NCI-H1930 (cell line): ENCODE measurements at places on chromosomes 6 and 20.

DNA sequence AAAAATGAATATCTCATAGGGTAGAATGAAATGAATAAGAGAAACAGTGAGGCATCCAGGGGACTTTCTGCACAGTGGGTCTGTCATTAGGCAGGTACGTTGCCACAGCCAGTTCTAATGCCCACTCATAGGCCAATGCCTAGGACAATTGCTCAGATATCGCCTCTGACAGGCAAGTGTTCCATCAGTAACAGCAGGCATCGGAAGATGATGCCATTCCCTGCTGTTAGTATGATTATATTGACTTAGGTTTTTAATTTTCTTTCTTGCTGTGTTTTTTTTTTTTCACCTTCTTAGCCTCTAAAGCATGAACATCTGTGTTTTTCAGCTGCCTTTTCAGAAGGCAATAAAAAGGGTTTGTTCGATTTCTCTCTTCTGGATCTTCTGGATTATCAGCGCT lies 90.7 kb downstream of the PRL start:
- DNase-seq = no peak

GRCh38 chr20:3330046-3330741 lies 77.3 kb downstream of the DNAAF9 start:
- DNase-seq = no peak

- DNase-seq = no peak
Observed at GRCh38 chr20:43835944-43836508, 78.6 kb upstream of the TOX2 start.

- DNase-seq = no peak
Observed at GRCh38 chr20:16747291-16747811, 807 bp upstream of the OTOR start.

DNA sequence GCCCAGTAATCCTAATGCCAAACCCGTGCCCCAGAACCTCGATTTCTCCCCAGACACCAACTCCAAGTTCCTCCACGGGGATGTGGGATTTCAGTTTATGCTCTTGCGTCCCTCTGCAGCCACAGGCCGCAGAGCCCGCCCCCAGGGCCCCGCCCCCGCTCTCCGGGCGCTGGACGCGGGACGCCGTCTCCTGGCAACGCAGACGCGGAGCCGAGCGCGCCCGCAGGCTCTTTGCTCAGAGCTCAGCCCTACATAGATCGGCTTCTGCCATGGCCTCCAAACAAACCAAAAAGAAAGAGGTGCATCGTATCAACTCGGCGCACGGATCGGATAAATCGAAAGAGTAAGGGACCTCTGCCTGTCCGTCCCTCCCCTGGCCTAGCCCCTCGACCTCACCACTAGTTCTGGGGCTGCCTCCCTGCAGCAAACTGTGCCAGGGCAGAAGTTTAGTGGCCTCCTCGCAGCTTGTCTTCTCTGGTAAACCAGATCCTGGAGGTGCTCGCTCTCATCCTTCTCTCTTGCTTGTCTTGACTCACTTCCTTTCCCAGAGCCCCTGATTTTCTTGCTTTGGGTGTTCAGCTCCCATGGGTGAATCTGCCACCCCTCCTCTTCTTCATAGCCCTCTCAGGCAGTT lies at the start of gene ADGB:
Gene ADGB, plus strand, starts transcription at position 201 of the 634 bp plus-strand sequence. Its CDS starts 69 bp downstream, at position 270.
- DNase-seq = peak; percentile 2

DNA sequence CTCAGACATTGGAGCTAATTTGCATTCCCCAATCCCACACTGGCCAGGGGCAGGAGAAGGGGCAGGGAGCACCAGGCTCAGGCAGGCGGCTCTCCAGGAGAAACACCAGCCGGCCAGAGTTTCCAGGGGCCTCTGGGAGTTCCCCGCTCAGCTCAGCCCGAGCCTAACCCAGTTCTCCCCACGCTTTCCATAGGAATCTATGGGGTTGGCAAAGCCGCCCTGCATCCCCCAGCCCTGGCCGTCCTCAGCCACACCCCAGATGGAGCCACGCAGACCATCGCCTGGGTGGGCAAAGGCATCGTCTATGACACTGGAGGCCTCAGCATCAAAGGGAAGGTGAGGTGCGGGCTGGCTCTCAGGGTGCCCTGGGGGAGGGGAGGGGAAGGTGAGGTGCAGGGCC lies 8.2 kb downstream of the NPEPL1 start:
- DNase-seq = no peak

GRCh38 chr6:56720882-56721281 lies 78.2 kb upstream of the DST start:
- DNase-seq = no peak

DNA sequence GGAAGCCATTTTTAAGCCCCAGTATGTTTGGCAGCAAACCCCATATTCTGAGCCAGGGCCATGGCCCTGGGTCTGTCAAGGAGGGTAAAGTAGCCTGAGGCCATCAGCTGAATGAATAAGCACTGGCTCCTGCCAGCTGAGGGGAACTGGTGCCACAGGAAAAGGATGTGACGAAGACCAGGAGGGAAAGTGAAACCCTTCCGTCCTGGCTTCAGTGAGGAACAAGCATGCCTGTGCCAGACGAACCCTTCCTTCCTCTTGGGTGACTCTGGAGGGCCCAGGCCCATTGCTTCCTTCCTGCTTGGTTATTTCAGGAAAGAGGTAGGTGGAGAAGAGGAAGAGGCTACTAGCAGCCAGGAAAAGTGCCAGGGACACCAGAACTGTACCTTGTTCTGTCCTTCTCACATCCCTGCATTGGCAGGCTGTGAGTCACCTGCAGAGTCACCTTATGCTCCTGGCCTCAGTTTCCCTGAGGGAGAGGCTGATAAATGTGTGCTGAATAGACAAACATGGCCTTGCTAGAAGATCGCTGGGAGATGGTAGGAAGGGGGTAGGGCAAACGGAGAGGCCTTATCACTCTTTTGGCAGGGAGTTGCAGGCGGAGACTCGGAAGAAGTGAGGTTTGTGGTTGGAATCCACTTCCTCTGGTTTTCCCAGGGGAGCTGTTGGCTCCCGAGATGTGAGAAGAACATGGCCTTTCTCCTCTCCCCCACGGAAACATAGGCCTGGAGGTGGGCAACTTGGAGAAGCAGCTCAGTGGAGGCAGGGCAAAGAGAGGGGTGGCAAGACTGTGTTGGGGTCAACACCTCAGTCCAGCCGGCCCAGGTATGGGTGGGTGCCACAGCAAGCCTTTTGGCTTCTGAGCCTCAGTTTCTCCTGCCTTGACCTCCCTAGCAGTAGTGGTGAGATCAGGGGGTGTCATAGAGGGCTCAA lies 37.4 kb downstream of the COX4I2 start:
- DNase-seq = no peak

GRCh38 chr20:16220826-16221225 lies 352.4 kb downstream of the KIF16B start:
- DNase-seq = no peak

DNA sequence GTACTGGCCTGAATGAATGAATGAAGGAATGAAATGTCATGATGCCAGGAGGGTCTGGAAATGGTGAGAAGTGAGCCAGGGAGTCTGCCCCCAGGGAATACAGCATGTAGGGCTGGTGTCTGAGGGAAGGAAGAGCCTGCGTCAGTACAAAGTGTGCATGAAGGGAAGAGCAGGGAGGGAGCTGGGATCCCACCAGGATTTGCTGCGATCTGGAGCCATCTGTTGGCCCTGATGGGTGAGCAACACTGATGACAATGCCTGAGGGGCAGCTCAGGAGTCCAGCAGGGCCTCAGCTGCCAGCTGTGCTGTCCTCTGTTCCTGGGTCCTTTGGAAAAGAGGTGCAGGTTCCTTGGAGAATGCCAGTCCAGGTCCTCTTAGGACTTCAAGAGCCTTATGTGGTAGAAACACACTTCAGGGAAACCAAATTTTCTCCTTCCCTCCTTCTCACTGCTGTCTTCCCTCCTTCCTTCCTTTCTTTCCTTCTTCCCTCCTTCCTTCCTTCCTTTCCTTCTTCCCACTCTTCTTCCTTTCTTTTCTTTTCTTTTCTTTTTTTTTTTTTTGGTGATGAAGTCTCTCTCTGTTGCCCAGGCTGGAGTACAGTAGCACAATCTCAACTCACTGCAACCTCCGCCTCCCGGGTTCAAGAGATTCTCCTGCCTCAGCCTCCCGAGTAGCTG lies 11.5 kb downstream of the BPI start:
- DNase-seq = peak; percentile 24

DNA sequence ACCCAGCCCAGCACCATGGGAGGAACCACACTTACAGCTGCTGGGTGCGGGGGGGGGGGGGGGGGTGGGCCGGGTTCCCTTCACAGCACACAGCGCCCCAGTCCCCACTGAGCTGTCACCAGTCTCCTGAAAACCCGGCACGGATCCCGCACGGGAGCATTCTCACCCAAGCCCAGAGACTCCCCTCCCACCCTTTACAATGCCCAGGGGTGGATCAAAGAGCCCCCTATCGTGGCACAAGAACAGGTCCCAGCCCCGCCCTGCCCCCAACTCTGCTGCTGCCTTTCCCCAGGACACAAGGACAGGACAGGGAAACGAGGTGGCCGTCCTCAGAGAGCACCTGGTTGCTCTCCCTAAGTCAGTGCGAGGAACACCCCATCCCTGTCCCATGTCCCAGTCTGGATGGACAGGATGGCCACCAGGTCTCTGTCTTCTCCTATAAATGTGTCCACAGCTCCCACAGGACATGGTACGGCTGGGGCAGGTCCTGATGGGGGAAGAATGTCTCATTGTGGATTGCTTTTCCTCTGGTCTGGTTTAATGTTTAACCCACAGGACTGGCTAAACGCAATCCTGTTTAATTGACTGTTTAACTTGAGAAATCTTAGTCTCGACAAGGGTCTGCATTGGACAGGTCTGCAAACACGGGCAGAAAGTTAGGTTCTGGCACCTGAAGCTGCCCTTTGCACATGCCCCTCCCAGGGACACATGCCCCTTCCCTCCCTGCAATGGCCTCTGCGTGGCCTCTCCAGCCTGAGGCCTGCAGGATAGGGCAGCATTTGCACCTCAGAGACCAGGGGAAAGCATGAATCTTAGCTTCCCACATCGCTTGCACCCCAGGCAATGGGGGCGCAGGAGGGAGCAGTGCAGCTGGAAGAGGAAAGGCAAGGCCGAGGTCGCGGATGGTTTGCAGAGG lies 45.3 kb downstream of the DACT2 start:
- no peak for DNase-seq

- no peak for DNase-seq
Observed at GRCh38 chr20:25022680-25023079, 30.1 kb upstream of the APMAP start.

DNA sequence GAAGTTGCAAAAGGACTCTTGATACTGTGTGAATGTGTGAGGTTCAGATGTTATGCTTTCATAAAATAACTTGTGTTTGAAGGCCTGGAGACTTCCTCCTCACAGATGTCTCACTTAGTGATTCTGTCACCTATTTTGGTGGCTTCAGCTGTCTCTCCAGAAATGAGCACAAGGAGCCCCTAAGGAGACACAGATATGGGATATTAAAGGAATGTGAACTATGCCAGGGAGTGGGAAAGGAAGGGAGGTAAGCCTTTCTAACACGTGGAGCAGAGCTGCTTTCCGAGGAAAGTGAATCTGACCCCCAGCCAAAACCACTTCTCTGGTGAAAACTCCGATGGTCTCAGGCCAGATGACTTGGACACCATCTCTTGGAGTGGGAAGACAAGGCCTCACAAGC lies 10.5 kb upstream of the FOXO3 start:
- DNase-seq = no peak

GRCh38 chr6:100456141-100456907 lies 8.4 kb downstream of the SIM1 start:
- no peak for DNase-seq

DNA sequence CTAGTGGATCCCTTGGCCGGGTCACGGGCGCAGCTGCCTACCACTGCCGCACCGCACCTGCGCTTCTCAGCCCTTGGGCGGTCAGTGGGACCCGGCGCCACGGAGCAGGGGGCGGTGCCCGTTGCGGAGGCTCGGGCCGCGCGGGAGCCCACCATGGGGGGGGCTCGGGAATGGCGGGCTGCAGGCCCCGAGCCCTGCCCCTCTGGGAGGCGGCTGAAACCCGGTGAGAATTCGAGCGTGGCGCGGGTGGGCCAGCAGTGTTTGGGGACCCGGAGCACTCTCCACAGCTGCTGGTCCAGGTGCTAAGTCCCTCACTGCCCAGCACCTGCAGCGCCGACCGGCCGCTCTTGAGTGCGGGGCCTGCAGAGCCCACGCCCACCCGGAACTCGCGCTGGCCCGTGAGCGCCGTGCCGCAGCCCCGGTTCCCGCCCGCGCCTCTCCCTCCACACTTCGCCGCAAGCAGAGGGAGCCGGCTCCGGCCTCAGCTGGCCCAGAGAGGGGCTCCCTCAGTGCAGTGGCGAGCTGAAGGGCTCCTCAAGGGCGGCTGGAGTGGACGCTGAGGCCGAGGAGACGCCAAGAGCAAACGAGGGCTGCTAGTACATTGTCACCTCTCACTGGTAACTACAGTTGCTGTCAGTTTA lies 120.5 kb upstream of the TMEM170B start:
- no peak for DNase-seq

GRCh38 chr6:111105578-111105977 lies 18.3 kb downstream of the SLC16A10 start:
- no peak for DNase-seq

DNA sequence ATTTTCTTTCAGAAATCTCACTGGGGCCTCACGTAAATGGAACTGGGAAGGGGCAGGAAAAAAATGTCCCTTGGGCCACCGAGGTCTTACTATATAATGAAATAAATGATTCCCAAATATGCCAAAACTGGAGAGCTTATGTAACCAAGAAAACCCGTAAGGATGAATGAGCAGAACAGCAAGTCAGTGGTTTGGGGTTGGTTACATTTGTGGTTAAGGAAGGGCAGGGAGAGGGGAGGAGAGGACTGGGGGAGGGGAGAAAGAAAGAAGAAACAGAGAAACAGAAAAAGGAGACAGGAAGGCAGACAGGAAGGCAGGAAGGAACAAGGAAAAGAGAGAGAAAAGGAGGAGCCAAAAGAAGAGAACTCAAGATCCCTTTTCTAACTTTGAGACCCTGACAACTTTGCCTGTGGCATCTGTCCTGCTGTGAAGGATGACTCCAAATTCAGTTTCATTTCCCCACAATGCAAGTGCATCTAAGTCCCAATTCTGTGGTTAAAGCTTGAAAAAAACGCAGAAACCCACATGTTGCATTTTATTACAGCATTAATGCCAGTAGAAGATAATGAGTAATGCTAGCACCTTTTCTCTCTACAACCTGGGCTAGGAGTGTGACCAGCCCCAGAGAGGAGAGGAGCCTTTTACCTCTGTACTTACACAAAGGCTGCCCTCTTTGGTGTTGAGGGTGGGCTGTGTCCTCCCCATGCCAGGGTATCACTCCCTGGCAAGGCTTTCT lies 10.8 kb upstream of the ARMC2 start:
- no peak for DNase-seq

DNA sequence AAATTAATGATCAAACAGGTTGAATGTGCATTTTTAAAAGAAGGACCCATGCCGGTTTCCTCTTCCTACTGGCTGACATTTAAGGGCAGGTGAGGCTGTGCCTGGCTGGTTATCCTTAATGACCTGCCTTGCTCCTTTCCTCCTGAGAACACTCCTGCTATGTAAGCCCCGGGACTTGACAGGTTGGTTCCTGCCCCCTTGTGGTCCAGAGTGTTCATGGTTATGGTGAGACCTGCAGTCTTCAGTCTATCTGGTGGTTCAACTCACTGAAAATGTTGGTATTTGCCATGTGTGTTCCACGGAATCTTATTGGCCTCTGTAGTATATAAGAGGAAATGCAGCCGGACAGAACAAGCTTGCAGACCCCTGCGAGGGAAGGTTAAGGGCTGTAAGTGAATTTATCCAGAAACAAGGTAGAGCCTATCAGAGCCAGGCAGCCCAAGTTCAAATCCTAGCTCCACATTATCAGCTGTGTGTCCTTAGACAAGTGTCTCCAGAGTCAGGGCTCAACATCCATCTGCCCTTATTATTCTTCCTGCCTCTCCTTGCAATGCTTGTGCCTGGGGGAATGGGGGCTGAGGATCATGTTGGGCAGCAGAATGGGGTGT lies 5.2 kb upstream of the BPIFA3 start:
- peak; percentile 77 for DNase-seq
